ENCODE measurements at places on chromosomes 6 and 20.
A peak's percentile ranks its signal among the peaks of the same experiment; 100 is the strongest.

GRCh38 chr6:142906945-142907470 lies 38.0 kb downstream of the HIVEP2 start:
- peaks cover 57% of the 10 kb centered on the region for H3K4me1 ChIP-seq
- no peaks in the 10 kb centered on the region for H3K36me3 ChIP-seq
- H3K27ac ChIP-seq: peak overlapping the region; percentile 97
- peak overlapping the region; percentile 52 for H3K4me3 ChIP-seq
- no peak for DNase-seq

DNA sequence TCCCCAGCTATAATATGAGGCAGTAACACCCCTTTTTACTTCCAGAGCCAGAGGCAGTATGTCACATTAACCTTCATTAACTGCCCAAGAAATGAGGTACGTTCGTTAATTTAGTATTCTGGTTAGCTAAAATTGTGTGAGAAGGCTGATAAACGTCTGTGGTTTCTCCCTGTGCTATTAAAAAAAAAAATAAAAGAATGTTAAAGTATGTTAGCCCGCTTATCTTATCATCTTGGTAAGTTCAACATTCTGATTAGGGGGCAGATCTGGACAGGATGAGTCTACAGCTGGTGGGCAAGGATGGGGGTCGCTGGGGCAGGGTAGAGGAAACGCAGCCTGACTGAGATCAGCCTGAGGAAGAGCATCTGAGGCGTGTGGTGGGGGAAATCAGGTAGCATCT lies 154.0 kb downstream of the PRL start:
- no peak overlapping the region for H3K27ac ChIP-seq
- DNase-seq: no peak
- H3K27me3 ChIP-seq: peaks cover 9% of the 10 kb centered on the region
- H3K4me1 ChIP-seq: peaks cover 10% of the 10 kb centered on the region

DNA sequence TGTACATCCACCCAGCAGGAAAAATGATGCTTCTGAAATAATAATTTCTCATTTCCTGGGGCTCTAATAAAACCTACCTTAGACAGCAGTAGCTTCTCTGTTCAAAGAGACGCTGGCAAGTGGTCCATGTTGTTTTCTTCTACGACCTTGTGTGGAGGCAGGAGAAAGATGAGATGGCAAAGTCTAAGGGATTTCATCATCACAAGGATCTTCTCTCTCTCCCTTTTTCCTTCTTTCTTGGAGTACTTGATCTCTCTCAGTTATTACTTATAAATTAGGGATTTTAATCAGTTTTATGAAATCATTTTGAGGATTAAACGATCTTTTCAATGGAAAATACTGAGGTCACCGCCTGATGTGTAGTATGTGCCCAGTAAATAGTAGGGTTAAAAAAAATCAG lies 147.5 kb downstream of the BMP7 start:
- no peaks in the 10 kb centered on the region for H3K4me1 ChIP-seq
- H3K36me3 ChIP-seq: no peaks in the 10 kb centered on the region
- no peak overlapping the region for H3K27ac ChIP-seq
- no peak overlapping the region for H3K4me3 ChIP-seq
- no peak for DNase-seq

GRCh38 chr20:31833130-31833930 lies 12.1 kb downstream of the FOXS1 start:
- peak; percentile 43 for DNase-seq
- H3K36me3 ChIP-seq: no peaks in the 10 kb centered on the region
- H3K27ac ChIP-seq: no peak overlapping the region
- H3K4me1 ChIP-seq: no peaks in the 10 kb centered on the region
- H3K27me3 ChIP-seq: peaks cover 24% of the 10 kb centered on the region
- H3K4me3 ChIP-seq: no peak overlapping the region

- H3K4me3 ChIP-seq: no peak overlapping the region
- no peak for DNase-seq
- H3K36me3 ChIP-seq: no peaks in the 10 kb centered on the region
- no peaks in the 10 kb centered on the region for H3K27me3 ChIP-seq
Measured at GRCh38 chr20:44730441-44730840, 15.2 kb upstream of the KCNK15 start.

DNA sequence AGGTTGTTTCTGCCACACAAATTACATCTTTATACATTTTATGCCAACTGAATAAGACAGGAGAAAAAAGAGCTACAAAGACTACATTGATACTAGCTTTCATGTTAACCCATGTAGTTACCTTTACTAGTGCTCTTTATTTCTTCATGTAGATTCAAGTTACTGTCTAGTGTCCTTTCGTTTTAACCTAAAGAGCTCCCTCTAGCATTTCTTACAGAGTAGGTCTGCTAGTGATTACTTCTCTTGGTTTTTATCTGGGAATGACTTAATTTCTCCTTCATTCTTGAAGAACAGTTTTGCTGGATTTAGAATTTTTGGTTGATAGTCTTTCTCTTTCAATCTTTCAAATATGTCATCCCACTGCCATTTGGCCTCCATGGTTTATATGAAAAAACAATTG lies 21.2 kb upstream of the NOP56 start:
- no peaks in the 10 kb centered on the region for H3K4me1 ChIP-seq
- no peak for DNase-seq
- no peak overlapping the region for H3K27ac ChIP-seq
- peaks cover 14% of the 10 kb centered on the region for H3K27me3 ChIP-seq
- no peaks in the 10 kb centered on the region for H3K36me3 ChIP-seq
- H3K4me3 ChIP-seq: no peak overlapping the region

DNA sequence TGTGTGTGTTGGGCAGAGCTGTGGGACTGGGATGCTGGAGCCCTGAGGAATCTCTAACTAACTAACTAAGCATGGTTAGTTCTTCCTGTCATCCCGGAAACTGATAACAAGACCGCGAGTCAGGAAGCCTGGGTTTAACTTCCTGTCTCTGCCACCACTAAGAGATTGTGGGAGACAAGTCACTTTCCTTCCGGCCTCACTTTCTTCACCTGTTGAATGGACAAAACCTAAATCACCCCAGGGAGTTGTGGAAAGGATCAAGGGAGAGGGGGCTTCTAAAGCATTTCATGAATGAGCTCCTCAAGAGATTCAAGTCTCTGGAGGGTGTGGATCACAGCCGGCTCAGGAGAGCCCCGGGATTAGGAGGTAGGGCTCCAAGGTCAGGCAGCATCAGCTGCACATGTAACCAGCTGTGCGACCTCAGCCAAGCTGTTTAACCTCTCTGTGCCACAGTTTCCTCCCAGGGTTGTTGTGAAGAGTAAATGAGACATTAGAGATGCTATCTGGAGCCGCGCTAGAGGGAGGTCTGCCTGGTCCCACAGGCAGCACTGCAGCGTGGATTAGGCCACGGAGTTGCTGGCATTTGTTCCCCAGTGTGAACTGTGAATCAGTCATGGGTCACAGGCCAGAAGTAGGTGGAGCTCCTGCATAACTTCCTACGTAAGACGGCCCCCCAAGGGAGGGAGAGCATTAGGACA lies 105.1 kb downstream of the TOX2 start:
- no peaks in the 10 kb centered on the region for H3K27me3 ChIP-seq
- H3K36me3 ChIP-seq: no peaks in the 10 kb centered on the region
- H3K27ac ChIP-seq: no peak overlapping the region
- peaks cover 24% of the 10 kb centered on the region for H3K4me1 ChIP-seq

- H3K4me3 ChIP-seq: no peak overlapping the region
- peaks cover 28% of the 10 kb centered on the region for H3K36me3 ChIP-seq
- DNase-seq: no peak
- H3K27ac ChIP-seq: no peak overlapping the region
- no peaks in the 10 kb centered on the region for H3K27me3 ChIP-seq
Measured at GRCh38 chr20:45968081-45968671, 3.8 kb downstream of the ZNF335 start.

GRCh38 chr6:154410619-154411072 lies 54.0 kb upstream of the IPCEF1 start:
- DNase-seq: no peak
- H3K4me3 ChIP-seq: no peak overlapping the region
- H3K27ac ChIP-seq: no peak overlapping the region
- H3K27me3 ChIP-seq: no peaks in the 10 kb centered on the region

DNA sequence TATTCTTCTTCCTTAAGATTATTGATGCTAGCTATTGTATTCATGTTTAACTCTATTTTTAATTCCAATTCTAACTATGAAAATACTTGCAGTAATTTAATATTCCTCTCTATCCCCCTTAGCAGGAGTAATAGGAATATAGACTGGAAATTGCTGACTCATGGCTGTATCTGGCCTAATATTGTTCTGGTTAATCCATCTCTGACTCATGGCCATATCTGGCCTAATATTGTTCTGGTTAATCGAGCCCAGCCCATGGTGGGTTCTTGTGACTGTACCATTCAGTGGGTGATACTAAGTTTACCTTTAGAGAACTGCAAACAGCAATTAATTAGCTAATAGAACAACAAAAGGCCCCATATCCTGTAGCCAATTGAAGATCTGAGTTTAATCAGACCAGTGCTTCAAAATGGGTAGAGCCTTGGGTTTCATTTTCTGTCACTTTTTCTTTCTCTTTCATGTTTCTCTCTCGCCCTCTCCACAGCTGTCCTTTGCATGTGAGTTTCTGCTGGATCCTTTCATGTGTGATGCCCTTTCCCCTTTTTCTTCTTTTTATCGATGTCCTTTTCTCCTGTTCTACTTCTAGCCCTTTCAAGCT lies 50.6 kb downstream of the SLC22A3 start:
- no peaks in the 10 kb centered on the region for H3K4me1 ChIP-seq
- no peak for DNase-seq
- H3K27ac ChIP-seq: no peak overlapping the region
- H3K36me3 ChIP-seq: no peaks in the 10 kb centered on the region
- H3K27me3 ChIP-seq: no peaks in the 10 kb centered on the region

- DNase-seq: no peak
- no peaks in the 10 kb centered on the region for H3K27me3 ChIP-seq
- H3K4me3 ChIP-seq: no peak overlapping the region
- H3K4me1 ChIP-seq: peaks cover 9% of the 10 kb centered on the region
Measured at GRCh38 chr20:1435337-1435699, 31.3 kb downstream of the NSFL1C start.

GRCh38 chr6:153411070-153411648 lies 280.1 kb upstream of the RGS17 start:
- H3K4me3 ChIP-seq: no peak overlapping the region
- H3K36me3 ChIP-seq: no peaks in the 10 kb centered on the region
- H3K4me1 ChIP-seq: no peaks in the 10 kb centered on the region
- no peaks in the 10 kb centered on the region for H3K27me3 ChIP-seq
- DNase-seq: no peak

GRCh38 chr20:5001174-5002076 lies at the start of gene SLC23A2:
SLC23A2 (minus strand) TSS chr20:5001510; CDS start chr20:4932562, 68,948 bp downstream.
- peak within 1 kb of the TSS; percentile 25 for H3K27ac ChIP-seq
- peak; percentile 50 for DNase-seq
- H3K27me3 ChIP-seq: no peaks in the 10 kb centered on the region
- peaks cover 27% of the 10 kb centered on the region for H3K4me1 ChIP-seq
- no peaks in the 10 kb centered on the region for H3K36me3 ChIP-seq

DNA sequence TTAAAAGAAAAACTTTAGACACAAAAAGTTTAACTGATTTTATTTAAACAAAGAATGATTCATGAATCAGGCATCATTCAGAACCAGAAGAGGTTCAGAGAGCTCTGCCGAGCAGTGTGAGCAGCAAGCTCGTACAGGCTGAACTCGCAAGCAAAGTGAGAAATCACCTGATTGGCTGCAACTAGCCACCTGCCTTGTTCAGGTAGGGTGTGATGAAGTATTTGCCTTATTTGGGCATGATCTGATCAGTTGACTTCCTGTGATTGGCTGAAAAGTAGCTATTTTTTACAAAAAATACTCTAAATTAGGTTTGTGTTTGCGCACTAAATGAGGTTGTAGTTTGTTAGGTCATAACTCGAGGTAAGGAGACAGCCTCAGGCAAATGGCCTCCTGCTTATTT lies 80.7 kb downstream of the HIVEP1 start:
- no peaks in the 10 kb centered on the region for H3K36me3 ChIP-seq
- no peak for DNase-seq
- H3K4me1 ChIP-seq: no peaks in the 10 kb centered on the region
- no peaks in the 10 kb centered on the region for H3K27me3 ChIP-seq
- no peak overlapping the region for H3K27ac ChIP-seq

DNA sequence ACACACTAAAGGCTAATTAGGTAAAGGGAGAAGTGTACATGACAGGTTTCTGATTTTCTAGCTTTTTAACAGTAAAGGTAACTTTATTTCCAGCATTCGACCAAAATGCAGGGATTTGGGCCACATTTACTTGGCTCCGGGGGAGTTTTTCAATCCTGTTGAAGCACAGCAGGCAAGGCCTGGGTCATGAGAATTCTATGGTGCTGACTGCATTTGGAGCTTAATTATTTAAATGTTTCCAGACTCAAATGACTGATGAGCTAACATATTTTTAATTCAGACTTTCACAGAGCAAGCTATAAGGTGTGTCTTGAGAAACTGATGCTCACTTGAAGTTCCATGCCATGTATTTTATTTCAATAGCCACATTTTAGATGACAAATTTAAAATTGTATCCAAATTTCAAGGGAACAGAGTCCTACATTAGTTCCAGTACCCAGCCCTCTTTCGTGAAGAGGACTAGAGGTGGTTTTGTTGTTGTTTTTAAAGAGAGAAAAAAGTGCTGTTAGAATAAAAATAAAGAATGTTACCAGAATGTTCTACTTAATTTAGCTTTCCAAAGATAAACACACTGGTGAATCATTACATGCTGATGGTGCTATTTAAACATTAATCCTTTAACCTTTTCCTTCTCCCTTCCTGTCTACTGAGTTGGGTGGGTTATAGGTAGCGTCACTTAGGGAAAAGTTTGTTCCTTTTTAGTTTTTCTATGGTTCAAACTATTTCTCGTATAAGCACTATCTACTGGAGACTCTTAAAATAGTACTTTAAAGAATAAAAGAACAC lies 82.3 kb upstream of the PHACTR2 start:
- no peak overlapping the region for H3K27ac ChIP-seq
- no peaks in the 10 kb centered on the region for H3K36me3 ChIP-seq
- peaks cover 13% of the 10 kb centered on the region for H3K4me1 ChIP-seq
- DNase-seq: no peak
- no peak overlapping the region for H3K4me3 ChIP-seq

DNA sequence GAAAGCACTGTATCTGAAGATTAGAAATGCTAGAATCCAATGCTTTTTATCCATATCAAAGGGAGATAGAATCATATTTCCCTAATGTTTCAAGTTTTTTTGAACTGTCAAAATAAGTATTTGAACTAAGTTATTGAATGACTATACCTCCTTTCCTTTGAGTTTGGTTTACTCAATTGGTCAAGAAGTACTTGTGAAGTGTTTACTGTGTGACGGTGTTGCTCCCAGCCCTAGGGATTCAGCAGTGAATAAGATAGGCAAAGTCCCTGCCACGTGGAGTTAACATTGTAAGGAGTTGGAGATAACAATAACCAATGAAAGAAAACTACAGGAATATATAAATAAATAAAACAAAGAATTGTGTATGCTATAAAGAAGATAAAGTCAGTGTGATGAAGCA lies 535.9 kb downstream of the FRK start:
- no peak overlapping the region for H3K4me3 ChIP-seq
- H3K27me3 ChIP-seq: no peaks in the 10 kb centered on the region
- H3K4me1 ChIP-seq: no peaks in the 10 kb centered on the region
- H3K36me3 ChIP-seq: no peaks in the 10 kb centered on the region
- no peak overlapping the region for H3K27ac ChIP-seq
- DNase-seq: no peak

Data from T-cell (primary cell).